ENCODE measurements at places on chromosomes 16 and 17.

DNA sequence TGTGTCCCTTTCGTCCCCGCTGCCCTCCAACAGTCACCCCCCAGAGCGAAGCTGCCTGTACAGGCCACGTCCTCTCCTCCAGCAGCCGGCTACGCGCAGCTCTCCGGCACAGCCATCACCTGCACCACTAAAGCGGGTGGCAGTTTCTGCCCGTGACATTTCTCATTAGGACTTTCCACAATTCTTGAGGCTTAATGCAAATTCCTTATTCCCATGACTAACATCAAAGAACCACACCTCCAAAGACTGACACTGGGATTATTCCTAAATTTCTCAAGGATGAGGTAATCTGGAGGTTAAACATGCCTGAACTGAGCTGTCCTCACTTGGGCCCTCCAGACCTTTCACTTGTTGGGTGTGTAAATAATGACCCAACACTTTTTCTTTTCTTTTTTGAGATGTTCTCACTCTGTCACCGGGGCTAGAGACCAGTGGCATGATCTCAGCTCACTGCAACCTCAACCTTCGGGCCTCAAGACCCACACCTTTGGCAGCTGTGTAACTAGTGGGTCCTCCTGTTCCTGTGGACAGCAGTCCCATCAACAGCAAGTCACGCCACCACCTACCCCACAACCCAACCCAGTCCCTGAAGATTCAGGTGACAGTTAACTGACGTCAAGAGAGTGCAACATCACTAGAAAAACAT, 11.7 kb downstream of the ANKRD11 start:
- DNase-seq = no peak

GRCh38 chr16:84874983-84875382, 55.2 kb downstream of the CRISPLD2 start:
- DNase-seq = no peak

DNA sequence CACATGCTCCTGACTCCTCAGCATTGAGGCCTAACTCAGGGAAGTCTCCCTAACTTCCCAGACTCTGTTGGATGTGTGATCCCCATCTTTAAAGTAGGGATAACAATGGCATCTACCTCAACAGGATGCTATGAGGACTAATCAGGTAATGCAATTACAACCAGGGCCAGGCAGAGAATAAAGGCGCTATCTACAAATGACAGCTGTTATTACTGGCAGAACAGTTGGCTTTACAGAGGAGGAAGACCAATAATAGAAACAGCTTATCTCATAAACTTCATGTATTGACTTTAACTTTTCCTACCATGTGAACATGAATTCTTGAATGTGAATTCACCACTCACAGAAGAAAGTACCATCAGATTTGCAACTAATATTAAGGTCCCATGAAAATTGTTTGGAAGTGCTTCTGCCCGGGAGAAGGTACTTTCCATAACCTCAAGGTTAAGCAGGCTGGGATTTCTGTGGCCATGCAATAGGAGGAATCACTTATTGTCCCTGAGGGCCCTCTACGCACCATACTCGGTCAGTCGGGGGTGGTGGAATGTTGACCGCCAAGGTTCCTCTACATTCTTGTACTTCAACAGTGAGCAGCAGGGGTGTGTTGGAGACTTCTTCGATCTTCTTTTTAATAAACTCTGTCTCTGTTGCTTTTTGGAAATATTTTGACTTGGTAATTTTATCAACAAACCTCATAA, 22.6 kb upstream of the ERN1 start:
- DNase-seq = no peak

DNA sequence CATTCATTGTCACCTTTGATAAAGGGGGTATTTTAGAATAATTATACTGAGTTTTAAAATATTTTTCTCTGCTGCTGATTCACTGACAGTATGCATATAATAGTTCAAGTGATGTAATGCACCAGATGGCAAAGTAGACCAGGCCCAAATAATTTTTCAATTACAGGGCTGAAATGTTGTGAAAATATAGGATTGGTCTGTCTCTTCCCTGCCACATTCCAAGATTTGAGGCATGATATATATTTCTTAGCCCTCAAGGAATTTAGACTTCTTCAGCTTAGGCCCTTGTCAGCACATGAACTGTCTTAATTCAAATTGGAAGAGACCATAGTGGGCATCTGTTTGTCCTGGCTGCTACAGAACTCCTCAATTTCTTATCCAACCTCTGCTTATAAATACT, 39.2 kb upstream of the SLC12A3 start:
- DNase-seq = no peak

- no peak for DNase-seq
These were observed 56.1 kb downstream of the IRF8 start for GRCh38 chr16:85954927-85955519.

All from omental fat pad (tissue), 4 donors.